ENCODE measurements at places on chromosomes 4 and X.
A peak's percentile ranks its signal among the peaks of the same experiment; 100 is the strongest.

DNA sequence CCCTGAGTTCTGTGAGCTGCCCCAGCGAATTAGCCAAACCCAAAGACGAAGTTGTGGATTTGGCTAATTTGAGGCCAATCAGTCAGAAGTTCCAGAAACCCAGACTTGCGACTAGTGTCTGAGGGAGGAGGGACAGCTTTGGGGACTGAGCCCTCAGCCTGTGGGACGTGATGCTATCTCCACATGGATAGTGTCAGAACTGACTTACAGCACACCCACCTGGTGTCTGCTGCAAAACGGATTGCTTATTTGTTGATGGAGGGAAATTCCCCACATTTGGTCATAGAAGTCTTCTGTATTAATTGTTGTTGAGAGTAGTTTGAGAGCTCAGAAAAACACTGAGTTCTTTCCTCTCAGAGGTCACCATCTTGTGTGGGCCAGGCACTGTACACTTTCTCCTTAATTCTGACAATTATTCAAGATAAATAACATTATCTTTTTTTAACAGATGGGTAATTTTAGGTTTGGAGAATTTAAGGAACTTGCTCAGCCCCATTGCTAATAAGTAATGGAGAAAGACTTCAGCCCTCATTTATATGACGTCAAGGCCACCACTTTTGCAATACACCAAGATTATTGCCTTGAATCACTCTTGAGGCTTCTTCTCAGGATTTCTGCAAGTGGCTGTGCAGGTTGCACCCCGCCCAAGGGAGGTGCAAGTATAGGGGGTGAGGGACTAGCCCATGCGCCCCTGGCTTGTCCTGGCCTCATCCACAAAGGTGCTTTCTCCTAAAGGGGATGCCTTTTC lies 16.7 kb downstream of the CLRN2 start:
- no peak for DNase-seq

DNA sequence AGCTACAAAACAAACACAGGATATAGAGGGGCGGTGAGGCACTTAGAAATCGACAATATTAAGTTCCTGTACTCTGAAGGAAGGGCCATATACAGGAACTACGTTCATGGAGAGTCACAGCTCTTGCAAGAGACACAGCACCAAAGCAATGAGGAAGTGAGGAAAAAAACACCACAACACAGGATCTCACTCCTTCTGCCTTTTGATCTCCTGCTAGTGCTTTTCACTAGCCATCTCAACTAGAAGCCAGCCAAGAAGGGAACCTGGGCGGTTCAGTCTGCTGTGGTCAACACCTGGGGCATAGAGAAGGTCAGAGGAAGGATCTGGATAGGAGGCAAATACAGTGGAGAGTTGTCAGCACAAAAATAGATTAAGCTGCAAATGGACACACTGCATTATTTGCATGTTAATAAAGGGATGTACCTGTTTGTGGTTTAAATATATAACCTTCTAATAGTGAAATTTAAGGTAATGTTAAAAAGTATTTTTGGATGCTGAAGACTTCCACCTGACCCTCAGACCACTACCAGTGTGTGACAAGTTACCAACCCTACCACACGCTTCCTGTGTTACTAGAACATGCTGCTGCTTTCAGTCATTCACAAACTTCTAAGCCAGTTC lies 104.6 kb downstream of the DTHD1 start:
- no peak for DNase-seq

DNA sequence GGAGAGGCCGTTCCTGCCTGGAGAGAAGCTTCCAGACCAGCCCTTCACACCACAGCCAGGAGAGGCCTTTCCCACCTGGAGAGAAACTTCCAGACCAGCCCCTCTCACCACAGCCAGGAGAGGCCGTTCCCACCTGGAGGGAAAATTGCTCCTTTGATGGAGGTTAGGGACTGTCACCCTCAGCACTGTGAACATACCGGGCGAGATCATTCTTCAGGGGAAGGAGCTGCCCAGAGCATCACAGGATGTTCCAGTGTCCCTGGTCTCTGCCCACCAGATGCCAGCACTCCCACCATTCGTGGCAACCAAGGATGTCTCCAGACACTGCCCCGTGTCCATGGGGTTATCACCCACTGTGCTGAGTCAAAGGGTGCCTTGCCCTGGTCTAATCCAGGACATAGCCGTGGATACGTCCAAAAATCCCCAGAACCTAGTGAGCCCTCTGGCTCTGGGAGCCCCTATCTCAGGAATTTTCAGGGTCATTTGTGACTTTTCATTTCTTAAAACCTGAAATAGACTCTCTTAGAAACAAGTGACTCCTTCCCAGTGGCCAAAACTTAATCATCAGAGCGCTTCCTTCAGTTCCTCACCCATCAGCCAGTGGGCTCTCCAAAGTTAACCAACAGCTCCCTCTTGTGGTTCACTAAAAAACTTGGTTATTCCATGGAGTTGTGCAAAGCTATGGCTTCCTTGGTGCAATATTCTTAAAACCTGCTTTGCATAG lies 80.2 kb downstream of the CRMP1 start:
- peak; percentile 47 for DNase-seq

- DNase-seq = no peak
Measured at GRCh38 chr4:129264008-129264657, 168.2 kb downstream of the C4orf33 start.

- DNase-seq = no peak
Measured at GRCh38 chr4:73607375-73608033, 12.7 kb downstream of the RASSF6 start.

GRCh38 chr4:1534876-1535526 lies 128.8 kb upstream of the NKX1-1 start:
- DNase-seq = no peak

DNA sequence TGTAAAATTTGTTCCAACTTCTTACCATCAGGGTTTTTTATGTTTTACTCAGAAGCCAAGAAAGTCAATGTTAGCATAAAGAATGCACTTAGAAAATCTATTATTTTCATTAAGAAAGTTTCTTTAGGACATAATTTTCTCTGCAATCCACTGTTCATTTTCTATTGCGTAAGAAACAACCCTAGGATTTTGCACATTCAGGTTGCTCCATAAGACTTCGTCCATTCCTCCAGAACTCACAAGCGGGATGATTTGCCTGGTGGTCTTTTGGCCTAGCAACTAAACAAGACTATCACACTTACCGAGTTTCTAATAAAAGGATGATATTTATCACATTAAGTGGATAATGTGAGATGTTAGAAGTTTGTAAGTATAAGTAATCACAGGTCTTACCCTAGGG lies 376.3 kb upstream of the INTU start:
- DNase-seq = no peak

GRCh38 chrX:18889346-18890048 lies 94.4 kb downstream of the PHKA2 start:
- DNase-seq = no peak
